Midbrain (tissue), 1 donor: ENCODE measurements at places on chromosomes 16 and 17.
A peak's percentile ranks its signal among the peaks of the same experiment; 100 is the strongest.

DNA sequence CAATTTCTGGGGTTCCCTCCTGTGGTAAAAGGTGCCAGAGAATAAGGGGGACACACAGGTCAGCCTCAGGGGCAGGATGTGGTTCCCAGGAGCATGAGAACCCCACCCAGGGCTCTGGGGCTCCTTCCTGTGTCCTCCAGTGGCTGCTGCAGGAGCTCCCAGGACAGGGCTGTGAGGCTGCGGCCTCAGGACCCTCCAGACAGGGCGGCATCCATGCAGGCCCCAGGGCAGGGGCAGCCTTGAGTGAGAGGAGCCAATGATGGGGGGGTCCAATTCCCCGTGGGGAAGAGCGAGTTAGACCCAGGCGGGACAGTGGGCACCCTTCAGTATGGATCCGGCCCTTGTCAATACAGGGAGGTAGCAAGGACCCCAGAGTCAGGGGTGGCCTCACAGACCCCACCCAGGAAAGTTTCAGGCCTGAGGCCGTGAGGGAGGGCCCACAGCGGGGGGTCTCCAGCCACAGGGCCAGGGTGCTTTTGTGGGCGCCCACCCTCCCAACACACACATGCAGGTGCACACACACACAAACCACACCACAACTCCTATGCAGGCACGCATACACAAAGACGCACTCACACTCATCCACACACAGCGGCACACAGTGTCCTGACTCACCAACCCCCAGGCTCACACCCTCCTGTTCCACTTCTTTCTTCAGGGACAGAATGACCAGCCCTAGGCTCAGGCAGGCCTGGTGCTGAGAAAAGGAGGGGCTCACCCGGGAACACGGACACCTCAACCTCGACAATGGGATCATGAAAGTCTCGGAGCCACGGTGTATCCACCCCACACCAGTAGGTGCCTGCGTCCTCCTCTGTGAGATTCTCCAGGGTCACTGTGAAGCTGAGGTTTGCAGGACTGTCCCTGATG, 1.8 kb downstream of the CD300C start:
- DNase-seq = no peak

DNA sequence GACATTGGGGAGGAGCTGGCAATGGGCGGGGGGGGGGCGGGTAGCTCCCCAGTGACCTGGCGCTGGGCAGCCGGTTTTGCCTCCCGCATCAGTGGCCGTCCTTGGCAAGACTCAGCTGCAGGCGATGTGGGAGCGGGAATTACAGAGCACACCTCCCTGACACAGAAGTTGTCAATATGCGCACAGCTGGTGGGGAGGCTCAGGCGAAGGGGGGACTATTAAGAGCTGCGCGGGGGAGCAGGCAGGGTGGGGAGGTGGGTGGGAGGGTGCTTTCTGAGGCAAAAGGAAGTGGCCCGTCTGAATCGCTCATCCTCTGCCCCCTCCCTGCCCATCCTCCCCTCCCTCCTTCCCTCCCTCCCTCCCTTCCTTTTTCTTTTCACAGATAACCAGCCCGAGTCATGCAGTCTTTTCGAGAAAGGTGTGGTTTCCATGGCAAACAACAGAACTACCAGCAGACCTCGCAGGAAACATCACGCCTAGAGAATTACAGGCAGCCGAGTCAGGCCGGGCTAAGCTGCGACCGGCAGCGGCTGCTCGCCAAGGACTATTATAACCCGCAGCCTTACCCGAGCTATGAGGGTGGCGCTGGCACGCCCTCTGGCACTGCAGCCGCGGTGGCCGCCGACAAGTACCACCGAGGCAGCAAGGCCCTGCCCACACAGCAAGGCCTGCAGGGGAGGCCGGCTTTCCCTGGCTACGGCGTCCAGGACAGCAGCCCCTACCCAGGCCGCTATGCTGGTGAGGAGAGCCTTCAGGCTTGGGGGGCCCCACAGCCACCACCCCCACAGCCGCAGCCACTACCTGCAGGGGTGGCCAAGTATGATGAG, 44.0 kb downstream of the SREBF1 start:
- DNase-seq = peak; percentile 32

GRCh38 chr16:57257455-57258070, 12.5 kb downstream of the ARL2BP start:
- DNase-seq = no peak

DNA sequence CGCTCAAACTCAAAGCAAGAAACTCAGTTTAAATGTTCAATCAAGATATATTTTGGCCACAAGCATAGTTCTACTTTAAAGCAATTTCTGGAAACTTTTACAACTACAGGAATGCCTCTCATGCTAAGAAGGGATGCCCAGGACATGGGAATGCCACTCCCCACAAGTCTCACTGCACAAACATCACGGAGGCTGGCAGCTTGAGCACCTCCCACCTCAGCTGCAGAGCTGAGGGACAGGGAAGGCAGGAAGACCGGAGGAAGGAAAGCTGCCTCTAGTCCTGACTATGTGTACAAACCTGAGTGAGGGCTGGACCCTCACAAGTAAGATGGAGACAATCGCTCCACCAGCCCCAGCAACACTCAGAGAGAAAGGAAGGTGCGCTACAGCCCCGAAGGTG, 5.3 kb downstream of the AXIN1 start:
- DNase-seq = no peak

DNA sequence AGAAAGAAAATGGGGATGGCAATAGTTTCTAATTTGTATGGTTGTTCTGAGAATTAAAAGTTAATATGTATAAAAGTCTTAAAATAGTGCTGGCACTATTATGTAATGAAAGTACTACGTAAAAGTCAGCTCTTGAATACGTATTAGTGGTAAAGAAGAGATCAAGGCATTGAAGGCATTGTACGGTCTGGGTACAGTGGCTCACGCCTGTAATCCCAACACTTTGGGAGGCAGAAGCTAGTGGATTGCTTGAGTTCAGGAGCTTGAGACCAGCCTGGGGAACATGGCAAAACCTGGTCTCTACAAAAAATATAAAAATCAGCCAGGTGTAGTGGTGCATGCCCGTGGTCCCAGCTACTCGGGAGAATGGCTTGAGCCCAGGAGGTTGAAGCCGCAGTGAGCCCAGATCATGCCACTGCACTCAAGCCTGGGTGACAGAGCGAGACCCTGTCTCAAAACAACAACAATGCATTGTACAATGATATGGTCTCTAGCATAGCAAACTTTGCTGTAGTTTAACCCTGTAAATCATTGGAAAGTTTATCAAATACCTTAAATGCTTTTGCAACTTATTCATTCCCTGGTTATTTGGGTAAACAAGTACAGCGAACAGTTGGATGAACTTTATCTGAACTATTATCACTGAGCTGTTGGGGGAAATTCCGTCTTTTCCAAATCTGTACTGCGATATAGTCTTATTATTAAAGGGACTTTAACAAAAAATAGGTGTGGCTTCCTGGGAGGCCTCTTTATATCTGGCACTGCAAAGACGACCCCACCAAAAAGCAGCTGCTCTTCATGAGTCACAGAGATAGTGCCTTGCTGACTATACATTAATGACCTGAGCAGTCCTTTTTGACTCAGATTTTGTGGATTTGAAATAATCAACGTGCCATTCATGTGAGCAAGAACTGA, 73.6 kb downstream of the GPRC5B start:
- DNase-seq = no peak

DNA sequence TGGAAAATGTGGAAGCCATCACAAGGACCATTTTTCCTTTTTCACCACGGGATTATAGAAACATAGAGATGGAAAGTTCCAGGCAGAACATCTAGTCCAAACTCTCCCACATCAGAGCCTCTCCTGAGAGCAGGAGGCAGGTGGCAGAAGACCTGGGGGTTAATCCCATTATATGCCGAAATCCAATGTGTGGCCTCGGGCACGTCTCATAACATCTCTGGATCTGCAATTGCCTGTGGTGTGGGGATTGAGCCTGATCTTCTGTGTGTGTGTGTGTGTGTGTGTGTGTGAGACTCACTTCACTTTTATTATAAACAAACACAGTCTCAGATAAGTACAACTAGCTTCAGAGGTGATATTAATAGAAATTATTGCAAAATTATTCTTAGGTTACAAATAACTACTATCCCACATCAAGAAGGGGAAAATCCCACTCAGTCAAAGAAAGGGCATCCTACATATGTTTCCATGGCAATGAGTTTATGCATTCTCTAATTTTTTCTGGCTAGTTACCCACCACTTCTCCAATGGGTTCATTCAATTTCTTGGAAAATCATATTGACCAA, 199.1 kb downstream of the FOXL1 start:
- no peak for DNase-seq

GRCh38 chr17:56890390-56890789, 23.5 kb downstream of the TRIM25 start:
- no peak for DNase-seq

- DNase-seq = no peak
Measured at GRCh38 chr17:37490022-37490587, 414 bp downstream of the DUSP14 start.

GRCh38 chr16:50489182-50489581, 59.0 kb upstream of the NKD1 start:
- DNase-seq = no peak

DNA sequence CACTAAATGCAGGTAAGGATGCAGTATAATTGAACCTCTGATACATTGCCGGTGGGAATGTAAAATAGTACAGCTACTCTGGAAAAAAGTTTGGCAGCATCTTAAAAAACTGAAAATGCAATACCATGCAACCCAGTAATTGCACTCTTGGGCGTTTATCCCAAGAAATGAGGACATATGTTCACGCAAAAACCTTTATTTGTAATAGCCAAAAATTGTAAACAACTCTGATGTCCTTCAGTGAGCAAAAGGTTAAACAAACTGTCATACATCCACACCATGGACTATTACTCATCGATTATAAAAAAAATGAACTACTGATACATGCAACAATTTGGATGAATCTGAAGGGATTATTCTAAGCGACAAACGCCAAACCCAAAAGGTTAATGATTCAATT, 16.9 kb downstream of the SYNRG start:
- DNase-seq = no peak

DNA sequence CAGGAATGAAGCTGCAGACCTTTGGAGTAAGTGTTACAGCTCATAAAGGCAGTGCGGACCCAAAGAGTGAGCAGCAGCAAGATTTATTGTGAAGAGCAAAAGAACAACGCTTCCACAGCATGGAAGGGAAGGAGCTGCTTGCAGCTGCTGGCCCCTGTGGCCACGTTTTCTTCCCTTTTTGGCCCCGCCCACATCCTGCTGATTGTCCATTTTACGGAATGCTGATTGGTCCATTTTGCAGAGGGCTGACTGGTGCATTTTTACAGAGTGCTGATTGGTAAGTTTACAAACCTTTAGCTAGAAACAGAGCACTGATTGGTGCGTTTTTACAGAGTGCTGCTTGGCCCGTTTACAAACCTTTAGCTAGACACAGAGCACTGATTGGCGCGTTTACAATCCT, 841.5 kb downstream of the CDH11 start:
- DNase-seq = no peak

GRCh38 chr16:78749745-78750268, 650.4 kb downstream of the WWOX start:
- DNase-seq = no peak

DNA sequence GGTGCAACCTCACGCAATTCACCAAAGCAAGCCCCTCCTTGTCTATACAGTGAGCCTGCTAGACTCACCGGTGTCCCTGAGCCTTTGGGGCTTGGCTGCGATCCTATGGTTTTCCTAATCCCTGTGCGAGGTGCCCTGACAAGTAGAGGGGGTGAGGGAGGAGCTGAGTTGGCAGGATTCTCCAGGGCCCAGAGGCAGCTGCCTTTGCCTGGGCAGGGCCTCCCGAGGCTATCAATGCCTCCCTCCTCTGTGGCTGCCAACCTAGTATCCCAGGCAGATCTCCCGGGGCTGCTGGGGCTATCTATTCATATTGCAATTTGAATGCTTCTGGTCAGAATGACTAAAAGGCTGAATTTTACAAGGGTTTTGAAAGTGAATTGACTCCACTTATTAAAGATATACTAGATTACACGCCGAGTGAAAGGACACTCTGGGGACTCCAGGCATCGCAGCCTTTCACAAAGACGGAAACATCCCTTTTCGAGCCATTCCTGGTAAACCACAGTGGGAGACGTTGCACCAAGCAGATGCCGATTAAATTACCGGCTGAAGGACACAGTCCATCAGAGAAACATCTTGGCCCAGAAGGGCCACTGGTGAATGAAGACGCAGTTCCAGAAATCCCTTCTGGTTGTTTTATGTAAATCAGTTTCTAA, 11.3 kb upstream of the PITPNM3 start:
- DNase-seq = no peak

- no peak for DNase-seq
Measured at GRCh38 chr17:67180275-67180674, 64.7 kb downstream of the HELZ start.

- DNase-seq = no peak
Measured at GRCh38 chr16:3389663-3390338, 11.0 kb downstream of the ZSCAN32 start.

- DNase-seq = peak; percentile 87
Measured at GRCh38 chr16:75433732-75434413, 570 bp upstream of the CFDP1 start.

DNA sequence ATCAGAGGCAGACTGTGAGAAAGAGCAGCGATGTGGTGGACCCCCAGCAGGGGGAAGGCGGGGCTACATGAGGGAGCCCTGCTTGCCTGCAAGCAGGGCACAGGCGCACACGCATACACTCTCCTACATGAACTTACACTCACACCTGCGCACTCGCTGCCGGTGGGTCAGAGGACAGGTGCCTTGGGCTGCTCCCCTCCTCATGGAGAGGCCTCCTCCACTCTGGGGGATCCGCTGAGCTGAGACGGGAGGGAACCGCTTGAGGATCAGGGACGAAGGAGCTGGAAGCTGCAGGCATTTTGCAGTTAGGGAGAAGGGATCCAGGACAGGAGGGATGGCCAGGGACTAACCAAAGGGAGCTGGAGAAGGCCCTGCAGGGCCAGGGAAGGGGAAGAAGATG, 14.2 kb downstream of the OSBPL7 start:
- DNase-seq = no peak

DNA sequence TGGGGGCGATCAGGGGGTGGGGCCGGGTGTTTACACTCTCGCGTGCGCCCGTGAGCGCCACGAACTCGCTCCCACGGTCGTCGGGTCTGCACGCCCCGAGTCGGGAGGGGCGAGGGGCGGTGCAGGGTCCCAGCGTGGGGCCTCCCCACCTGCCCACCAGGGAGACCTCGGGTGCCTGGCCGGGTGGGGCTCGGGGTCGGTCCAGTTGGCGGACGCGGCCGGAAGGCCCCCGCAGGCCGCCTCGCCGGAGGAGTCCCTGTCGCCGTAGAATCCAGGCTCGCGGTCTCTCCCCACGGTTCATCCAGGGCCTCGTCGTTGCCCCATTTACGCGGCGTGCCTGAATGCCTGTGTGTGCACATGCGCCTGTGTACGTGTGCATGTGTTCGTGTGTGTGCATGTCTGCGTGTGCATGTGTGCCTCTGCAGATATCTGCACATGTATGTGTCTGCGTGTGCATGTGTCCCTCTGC, 510 bp upstream of the RAB40B start:
- DNase-seq = no peak
